Trophoblast cell (in vitro differentiated cells and primary cell): ENCODE measurements at places on chromosomes 12 and 14.
A peak's percentile ranks its signal among the peaks of the same experiment; 100 is the strongest.

DNA sequence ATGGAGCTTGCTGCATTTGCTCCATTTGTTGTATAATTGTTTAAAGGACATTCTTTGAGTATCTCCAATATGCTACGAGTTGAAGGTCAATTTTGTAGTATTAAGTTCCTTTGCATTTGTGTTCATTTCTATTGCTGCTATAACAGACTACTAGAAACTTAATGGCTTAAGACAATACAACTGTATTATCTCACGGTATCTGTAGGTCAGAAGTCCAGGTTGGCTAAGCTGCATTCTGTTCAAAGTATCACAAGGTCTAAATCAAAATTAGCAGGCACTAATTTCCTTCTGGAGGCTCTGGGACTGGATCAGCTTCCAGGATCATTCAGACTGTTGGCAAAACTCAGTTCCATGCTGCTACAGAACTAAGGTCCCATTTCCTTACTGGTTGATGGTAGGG is 340.6 kb downstream of the GXYLT1 start:
- no peak for DNase-seq

- DNase-seq: peak; percentile 54
Observed at GRCh38 chr14:24430143-24430681, 458 bp downstream of the KHNYN start.

- no peak for DNase-seq
Observed at GRCh38 chr14:74975059-74975810, 19.8 kb upstream of the PGF start.

DNA sequence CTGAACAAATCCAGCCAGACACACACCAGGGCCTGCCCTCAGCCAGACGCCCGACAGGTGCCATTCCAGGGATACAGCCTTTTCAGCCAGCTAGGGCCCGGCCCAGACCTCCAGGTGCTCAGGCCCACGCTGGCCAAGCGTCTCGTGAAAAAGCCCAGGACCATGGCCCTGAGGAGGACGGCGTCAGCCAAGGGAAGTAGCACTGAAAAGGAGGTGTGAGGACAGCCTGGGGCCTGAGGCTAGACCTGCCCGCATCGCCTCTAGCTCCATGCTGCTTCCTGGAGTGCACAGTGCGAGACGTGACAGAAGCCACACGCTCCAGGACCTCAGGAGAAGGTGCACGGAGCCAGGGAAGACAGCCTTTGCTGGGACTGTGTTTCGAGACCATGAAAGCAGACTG is 29.8 kb downstream of the GOLGA3 start:
- DNase-seq: peak; percentile 79

- no peak for DNase-seq
Observed at GRCh38 chr12:124452576-124453331, 114.7 kb downstream of the NCOR2 start.
